ENCODE measurements at places on chromosomes 7 and 10.
A peak's percentile ranks its signal among the peaks of the same experiment; 100 is the strongest.

GRCh38 chr10:517872-518475, 171.5 kb downstream of the DIP2C start:
- no peak for DNase-seq

- DNase-seq, result no peak
Measured at GRCh38 chr7:157457355-157458253, 120.8 kb downstream of the DNAJB6 start.

DNA sequence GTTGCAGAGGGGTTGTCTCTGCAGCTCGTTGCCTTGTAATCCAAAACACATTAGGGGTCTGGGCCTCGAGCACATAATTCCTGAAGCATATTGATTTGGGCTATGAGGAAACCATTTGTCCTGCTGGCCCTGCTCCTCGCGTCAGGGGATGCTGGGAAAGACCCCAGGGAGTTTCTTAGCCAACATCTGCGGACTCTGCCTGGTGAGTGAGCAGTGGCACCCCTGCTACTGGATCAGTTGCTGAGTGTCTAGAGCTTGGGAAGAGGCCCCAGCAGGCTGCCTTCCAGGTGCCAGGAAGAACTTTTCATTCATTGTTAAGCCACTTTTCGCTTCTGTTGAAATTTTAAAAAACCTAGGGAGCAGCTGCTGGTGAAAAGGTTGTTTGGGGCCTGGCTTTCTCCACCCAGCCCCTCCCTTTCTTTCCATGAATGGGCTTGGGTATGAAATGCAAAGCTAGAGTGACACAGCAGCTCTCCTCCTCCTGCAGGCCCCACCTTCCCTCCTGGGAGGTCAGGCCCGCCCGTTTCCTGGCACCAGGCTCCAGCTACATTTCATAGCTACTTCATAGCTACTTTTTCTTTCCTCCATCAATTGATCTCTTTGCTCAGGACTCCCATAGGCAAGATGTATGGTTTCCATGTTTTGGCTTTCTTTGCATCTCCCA, 26.8 kb downstream of the TACR2 start:
- no peak for DNase-seq

DNA sequence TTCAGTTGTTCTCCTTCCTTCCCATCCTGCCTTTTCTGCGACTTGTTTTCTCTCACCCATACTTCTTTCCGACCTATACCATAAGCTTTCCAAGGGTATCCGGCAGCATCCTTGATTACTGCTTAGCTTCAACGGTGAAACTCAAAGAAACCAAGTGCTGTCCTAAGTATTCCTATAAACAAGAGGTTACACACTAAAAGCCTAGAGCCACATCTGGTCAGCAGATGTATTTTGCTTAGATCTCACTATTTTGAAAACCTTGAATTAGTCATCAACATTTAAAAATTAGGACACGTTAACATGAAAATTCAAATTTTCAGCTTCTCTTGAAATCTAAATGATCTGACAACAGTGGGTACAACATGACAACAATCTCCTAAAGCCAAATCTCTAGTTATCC, 20.0 kb downstream of the ARHGAP21 start:
- DNase-seq, result no peak

- no peak for DNase-seq
Measured at GRCh38 chr7:47007471-47007870, 574.4 kb downstream of the TNS3 start.

DNA sequence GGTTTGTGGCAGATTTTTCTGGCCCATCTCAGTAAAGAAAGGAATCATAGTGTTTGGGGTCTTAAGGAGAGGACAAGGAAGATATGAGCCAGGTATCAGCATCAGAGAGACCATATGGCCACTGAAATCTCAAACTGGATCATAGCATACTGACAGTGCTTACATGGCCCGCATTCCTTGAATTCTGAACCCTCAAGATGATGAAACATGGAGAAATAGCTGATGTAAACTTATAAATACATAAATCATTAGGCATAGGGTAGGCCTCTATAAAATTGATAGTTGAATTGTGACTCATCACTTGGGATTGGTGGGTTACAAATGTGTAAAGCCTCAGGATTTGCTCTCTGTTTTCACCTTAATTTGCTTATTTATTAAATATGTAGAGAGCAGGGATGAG, 688.5 kb downstream of the CNTNAP2 start:
- DNase-seq, result no peak

- DNase-seq, result no peak
Measured at GRCh38 chr7:1496531-1497292, 7.5 kb downstream of the INTS1 start.

DNA sequence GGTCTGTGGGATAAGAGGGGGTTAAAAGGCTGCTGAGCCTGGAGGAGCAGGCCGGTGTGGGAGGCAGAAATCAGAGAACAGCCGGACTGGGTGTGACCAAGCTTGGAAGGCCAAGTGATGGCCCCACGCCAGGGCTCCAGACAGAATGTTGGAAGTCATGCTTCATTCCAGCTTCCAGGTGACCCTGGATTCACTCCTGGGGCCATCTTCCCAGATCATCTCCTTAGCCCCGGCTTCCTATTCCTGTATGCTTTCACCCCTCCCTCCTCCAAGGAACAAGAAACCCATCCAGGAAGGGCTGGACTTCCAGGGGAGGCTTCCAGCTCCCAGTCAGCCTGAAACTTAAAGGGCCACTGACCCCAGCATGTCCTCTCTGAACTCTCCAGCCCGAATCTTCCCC, 1.0 kb downstream of the INMT start:
- DNase-seq, result no peak

DNA sequence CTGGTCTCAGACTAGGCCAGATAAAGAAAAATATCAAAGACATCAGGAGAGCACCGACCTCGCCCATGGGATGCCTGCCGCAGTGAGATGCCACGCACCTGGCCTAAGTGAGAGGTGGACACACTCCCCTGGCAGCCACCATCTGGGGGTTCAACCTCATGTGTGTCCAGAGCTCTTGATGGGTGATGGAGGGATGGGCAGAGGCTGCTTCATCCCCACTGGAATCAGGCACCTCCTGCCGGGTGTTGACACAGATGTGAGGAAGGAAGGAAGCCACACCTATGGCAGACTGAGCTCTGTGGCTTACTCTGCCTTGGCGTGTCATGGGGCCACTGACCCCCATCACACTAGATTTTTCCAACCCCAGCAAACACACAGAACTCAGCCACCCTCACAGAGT, 11.4 kb downstream of the ZNF488 start:
- DNase-seq, result no peak

GRCh38 chr7:140673063-140673773, 473 bp downstream of the ADCK2 start:
- DNase-seq, result peak; percentile 80

DNA sequence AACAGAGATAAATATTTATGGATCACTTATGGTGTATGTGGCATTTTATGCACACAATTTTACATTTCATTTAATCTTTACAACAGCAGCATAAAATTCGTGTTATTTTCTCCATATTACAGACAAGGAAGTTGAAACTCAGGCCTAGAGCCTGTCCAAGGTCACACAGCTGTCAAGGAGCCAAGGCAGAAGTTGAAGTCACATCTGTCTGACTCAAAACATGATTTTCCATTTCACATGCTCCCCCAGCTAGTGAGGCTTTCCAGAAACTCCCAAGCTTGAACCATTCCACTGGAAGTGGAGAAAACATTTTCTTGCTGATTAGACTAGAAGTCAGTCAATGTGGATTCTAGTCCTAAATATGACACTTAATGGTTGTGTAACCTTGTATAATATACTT, 110.5 kb downstream of the HECTD2 start:
- DNase-seq, result no peak

GRCh38 chr10:1228467-1228975, 172.3 kb downstream of the WDR37 start:
- no peak for DNase-seq

DNA sequence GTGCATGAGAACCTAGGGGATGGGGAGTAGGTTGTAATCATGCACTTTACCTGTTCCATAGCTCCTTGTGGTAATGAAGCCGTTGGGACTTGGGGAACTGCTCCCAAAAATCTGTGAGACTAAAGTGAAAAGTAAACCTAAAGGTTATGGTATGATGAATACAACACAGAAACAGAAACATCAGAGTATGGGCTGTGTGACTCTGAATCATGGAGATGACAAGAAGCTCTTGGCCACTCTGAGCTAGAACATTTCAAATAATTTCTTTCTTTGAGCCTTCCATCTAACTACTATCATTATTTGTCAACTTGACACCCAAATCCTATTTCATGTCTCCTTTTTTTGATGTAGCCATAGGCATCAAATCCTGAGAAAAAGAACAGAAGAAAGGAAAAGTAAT, 2.9 kb downstream of the CLEC5A start:
- DNase-seq, result no peak

GRCh38 chr10:30694518-30695228, 65.1 kb upstream of the LYZL2 start:
- DNase-seq, result no peak

DNA sequence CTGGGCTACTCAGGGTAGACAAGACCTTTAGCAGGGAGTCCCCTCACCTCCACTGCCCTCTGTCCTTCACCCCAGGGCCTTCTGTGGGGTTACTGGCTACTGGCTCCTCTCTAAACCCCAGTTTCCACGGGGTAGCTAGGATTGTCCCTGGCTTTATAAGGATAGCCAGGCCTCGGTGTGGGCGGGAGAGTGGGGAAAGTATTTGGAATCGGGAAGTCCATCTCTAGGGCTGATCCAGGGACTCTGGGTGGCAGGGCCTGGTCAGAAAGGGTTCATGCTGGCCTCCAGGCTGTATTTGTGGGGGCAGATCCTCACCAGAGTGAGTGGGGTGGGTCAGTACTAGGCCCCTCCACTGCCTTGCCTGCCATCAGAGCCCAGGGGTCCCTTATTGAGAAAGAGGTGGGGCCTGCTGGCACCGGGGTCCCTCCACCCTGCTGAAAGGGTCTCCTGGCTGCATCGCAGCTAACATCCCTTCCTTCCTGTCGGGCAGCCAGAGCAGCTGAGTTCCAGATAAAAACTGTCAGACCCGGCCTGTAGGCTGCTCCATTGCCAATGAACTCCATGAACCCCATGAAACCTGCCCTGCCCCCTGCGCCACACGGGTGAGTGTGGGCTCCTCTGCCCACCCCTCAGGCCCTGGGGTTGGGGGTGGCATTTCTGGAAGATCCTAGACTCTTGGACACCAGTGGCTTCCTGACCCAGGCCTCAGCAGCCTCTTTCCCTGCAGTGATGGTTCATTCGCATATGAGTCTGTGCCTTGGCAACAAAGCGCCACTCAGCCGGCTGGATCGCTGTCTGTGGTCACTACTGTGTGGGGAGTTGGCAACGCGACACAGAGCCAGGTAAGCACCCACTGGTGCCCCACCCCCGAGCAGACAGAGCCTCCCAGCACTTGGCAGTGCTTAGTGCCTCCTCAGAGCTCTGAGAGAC, 7.3 kb downstream of the ZMIZ2 start:
- no peak for DNase-seq

DNA sequence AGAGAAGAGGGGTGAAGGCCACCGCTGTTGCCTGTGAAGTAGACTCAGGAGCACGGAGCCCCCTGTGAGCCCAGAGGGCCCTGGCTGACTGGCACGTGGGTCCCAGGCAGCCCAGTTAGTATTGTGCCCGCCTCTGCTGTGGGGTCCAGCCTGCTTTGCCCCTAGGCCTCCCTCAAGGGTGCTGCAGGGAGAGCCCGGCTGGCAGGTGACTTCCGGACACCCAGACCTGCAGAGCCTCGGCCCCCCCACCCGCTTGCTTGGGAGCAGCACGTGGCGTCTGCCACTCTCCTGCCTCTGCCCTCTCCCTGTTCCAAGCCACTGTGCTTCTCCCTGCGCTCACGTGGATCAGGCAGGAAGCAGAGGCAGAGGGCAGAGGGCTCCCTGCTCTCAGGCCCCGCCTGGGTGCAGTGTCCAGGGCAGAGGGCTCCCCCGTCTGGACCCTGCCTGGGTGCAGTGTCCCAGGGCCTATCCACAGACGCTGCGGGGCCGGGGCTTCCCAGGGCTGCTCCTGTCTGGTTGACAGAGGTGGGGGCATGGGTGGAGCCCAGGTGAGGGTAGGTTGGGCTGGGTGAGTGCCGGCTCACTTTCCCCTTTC, 88.4 kb downstream of the DNAJB6 start:
- no peak for DNase-seq

DNA sequence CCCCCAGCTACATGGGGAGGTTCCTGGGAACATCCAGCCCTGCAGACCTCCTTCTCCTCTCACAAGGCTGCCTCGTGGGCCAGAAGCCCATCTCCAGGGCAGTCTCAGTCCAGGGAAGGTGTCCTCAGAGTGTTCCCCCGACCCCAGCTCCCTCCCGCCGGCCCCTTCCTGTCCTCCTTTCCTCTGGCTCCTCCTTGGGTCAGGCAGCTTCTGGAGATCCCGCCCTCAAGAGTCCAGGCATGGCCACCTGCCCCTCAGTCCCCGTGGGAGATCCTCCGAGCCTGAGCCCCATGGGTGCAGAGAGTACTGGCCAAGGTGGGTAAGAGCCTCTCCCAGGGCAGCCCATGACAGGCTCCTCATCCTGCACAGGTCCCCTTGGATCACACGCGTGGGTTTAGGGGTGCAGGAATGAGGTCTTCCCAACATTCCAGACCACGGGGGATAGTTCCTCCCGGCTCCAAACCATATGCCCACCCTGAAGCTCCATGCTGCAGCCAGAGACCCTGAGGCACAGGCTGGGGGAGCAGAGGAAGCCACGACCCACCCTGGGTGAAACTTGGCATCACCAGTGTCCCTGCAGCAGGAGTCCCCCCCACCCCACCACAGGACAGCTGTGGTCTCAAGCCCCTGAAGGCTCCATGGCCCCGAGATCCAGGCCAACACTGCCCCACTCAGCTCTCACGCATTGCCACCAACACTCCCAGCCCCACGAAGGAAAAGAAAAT, 65.5 kb downstream of the OAT start:
- DNase-seq, result no peak

GRCh38 chr10:47165711-47166404, 134.1 kb upstream of the GDF10 start:
- no peak for DNase-seq

DNA sequence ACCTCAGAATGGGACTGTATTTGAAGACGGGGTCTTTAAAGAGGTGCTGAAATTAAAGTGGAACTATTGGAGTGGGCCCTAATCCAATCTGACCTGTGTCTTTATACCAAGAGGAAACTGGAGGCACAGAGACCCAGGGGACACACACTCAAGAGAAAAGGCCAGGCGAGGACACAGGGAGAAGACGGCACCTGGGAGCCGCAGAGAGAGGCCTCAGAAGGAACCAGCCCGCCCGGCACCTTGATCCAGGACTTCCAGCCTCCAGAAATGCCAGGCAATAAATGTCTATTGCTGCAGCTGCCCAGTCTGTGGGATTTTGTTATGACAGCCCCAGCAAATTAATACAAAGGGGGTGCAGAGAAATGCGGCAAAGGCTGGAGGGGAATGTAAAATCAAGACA, 10.5 kb downstream of the CARD11 start:
- DNase-seq, result no peak

DNA sequence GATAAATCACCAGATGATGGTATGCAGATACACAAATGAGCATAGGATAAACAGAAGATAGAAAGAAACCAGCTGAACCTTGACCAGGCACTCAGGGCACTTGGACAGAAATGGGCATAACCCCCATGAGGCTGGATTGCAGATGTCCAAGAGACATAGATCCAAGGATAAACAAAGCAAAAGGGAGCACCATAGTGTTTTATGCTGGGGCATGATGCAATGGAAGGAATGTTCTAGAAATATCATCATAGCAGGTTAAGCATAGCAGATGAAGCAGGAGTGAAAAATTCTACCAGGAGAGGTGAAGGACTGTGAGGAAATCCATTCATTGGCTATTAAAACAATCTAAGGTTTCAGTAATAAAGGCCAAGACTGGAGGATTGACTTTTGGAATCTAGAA, 70.5 kb upstream of the TES start:
- DNase-seq, result no peak

GRCh38 chr10:123769647-123770046, 103.5 kb downstream of the GPR26 start:
- no peak for DNase-seq

Data from GM20000 (cell line).